ENCODE measurements at places on chromosomes 1 and 21.

GRCh38 chr1:74772945-74773344, 40.0 kb downstream of the TYW3 start:
- no peak for DNase-seq

DNA sequence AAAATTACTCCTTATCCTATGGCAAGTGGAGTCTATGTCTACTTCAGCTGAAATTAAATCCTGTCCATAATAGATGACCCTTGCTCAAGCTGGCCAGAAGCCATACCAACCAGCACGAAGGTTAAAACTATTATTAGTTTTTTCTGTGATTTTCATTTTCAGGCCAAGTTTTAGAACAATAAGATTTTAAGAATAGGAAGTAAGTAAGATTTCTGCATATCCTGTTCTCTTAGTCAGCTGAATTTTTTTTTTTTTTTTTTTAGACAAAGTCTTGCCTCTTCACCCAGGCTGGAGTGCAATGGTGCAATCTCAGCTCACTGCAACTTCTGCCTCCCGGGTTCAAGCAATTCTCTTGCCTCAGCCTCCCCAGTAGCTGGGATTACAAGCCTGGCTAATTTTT, 6.1 kb upstream of the RBP7 start:
- DNase-seq, result no peak

- DNase-seq, result no peak
Measured at GRCh38 chr1:223482766-223483165, 89.6 kb downstream of the CCDC185 start.

DNA sequence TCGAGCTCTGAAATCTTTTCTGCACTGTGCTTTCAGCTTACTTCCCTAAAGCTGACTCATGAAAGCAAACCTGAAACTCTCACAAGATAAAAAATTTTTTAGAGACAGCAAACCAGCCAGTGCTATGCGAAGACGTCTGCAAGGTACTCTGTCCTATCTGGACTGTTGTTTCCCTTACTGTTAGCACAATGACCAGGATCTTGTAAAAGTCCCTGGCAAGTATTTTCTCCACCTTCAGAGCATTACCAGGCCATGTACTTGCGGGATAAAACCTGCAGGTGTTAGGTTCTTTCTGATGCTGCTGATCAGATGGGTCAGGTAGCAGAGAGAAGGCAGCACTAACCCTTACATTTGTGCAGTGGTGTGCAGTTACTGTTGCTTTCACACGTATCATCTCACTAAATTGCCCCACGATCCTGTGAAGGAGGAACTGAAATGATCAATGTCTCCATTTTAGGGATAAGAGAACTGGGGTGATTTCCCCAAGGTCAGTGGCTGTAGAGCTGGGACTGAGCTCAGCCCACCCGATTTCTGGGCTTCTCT, 56.6 kb downstream of the PLXNA2 start:
- no peak for DNase-seq

DNA sequence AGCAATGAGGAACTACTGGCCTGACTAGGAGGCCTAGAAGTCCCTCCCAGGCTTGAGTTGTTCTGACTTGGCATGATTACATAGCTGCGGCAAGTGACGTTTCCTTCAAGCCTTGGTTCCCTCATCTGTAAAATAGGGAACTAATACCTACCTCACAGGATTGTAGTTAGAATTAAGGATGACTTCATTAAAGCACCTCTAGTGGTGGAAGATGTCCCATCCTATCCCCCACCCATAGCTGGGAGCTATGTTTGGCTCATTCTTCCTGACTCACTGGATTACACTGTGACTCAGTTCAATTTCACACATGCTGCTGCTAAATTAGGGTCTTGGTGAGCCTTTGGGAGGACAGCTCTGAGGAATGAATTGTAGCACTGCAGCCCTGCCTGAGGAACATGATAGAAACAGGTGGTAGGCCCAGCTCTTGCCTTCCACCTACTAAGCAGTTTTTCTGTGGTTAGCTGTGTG, 6.0 kb upstream of the SHISA4 start:
- DNase-seq, result peak; percentile 72

DNA sequence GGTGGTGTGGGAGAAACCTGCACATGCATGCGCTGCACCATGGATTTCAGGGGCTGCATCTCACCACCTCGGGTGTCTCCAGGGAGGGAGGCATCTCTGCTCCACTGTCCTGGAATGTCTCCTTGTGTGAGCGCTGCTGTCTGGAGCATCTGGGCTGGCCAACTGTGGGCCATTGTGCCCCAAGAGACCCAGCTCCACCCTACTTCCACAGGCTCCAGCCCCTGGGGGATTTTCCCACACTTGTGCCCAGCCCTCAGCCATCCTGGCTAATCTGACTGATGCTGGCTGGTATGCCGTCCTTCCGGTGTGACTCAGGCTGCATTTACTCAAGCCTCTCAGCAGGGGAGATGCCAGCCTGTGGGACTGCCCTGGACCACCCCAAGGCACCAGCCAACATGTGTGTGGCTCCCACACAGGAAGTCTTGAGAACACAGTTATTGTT, 62.0 kb downstream of the TRIM11 start:
- DNase-seq, result no peak

GRCh38 chr1:168243636-168244212, 17.9 kb downstream of the SFT2D2 start:
- DNase-seq, result no peak

- peak; percentile 49 for DNase-seq
Measured at GRCh38 chr1:36553591-36554322, 71.0 kb upstream of the CSF3R start.

- DNase-seq, result no peak
Measured at GRCh38 chr1:234297668-234298067, 75.6 kb upstream of the COA6 start.

- no peak for DNase-seq
Measured at GRCh38 chr1:59485949-59486348, 189.1 kb downstream of the FGGY start.

DNA sequence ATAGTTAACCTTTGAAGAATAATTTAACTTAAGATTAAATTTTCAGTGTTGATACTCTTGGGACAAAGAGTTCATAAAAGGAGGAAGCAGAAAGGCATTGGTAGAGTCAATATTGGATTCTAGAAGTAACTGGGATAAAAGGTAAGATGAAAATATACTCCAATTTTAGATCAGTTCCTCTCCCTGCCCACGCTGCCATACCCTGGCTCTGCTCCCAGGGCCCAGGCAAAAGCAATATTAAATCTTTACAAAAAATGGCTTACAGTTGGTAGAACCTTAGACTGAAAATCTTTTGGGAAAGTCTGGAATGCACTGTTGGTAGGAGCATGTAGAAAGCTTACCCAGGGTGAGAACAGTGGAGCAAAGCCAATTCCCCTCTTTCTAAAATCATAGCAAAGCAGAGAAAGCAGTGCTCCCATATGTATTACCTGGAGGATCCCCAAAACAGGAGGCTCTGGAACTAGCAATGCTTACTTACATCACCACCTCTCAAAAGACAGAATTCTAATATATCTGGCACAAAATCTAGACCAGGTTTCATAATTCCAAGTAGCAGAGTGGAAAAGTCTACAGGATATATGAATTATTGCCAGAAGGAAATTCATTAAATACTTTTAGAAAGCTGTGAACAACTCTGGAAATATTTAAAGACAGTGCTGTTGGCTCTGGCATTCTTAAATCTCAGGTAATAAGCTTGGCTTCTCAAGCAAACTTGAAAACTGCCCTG, 24.5 kb downstream of the KIAA0319L start:
- DNase-seq, result no peak

- DNase-seq, result no peak
Measured at GRCh38 chr1:22866868-22867267, 105.8 kb downstream of the LACTBL1 start.

GRCh38 chr1:109391626-109392025, 6.1 kb downstream of the SORT1 start:
- no peak for DNase-seq

- no peak for DNase-seq
Measured at GRCh38 chr1:95096218-95096841, 20.8 kb upstream of the TLCD4 start.

DNA sequence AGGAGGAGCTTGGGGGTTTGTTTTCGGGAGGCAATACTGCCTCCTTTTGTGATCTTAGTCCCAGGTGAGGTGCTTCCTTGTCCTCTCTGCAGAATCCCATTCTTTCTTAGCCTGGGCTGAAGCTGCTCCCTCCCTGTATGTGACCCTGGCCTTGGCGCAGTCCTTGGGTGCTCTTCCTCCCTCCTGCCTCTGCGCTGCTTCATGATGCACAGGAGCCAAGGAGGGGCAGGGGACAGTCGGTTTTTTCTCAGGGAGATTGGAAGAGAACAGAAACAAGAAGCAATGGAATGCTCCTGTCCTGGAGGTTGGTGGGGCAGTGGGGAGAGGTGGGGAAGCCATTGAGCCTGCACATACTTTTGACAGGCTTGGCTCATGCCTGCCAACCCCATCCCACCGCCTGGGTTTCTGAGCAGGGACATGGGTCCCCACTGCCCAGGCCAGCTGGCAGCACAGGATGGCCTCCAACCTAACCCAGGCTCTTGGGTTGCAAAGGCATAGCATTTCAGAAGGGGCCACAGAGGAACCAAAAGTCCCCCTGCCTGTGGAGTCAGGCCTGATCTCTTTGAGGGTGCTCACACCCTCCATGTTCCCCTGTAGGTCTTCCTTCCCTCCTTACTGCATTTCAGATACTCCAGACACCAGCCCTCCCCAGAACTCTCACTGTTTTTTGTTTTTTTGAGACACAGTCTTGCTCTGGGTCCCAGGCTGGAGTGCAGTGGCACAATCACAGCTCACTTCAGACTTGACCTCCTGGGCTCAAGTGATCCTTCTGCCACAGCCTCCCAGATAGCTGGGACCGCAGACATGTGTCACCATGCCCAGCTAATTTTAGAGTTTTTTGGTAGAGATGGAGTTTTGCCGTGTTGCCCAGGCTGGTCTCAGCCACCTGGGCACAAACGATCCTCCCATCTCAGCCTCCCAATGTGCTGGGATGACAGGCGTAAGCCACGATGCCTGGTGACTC, 16.1 kb downstream of the IL6R start:
- no peak for DNase-seq

DNA sequence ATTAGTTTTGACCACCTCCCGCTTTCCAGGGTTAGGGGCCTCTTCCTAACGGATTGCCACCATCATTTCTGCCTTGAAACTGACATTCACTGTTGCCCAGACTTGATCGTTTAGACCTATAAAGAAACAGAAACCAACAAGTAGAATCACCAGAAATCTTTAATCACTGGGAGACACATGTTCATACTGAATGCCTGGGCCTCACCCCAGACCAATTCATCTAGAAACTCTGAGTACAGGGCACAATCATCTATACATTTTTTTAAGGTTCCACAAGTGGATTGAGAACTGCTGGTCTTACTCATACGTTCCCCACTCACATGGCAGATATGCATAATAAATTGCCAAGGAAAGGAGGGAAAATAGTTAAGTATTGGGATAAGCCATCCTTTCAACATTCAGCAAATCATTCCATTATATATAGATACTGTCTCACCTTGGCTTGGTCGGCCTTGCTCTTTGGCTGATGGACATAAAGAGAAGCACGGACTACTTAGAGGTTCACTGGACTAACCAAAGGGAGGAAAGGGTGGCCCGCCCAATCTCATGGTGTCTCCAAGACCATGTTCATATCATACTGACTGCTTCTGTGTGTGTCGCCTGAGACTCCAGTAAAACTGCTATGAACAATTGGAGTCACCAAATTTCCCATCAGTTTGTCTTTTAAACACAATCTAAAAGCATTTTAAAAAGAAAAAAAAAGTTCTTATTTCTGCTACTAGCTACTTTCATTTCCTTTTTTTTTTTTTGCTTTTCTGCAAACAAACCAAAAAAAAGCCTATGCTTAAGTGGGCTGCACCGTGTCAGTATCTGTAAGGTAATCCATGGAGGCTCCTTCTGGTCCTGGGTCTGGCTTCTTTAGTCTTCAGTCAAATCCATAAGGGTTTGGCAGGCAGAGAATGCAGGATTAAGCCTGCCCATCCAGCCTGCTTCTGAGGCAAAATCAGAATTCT, 9.4 kb upstream of the TARBP1 start:
- DNase-seq, result no peak

- DNase-seq, result no peak
Measured at GRCh38 chr1:48472638-48473037, 634 bp upstream of the SPATA6 start.

DNA sequence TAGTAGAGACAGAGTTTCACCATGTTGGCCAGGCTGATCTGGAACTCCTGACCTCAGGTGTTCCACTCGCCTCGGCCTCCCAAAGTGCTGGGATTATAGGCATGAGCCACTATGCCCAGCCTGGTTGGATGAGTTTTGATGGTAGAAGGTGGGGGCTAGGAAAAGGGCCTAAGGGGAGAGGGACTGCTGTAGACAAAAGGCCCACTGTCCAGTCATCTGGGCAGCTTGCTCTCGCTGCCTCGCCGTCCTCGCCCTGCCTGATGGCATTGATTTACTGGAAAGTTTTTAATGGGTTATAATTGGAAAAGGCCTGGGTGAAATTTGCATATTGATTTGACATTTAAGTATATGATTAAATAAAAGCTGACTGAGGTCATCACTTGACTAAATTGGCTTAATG, 175.1 kb upstream of the CSF3R start:
- DNase-seq, result no peak

GRCh38 chr1:41192456-41193178, 49.5 kb downstream of the SCMH1 start:
- DNase-seq, result no peak

GRCh38 chr1:118661769-118662320, 326.3 kb downstream of the TBX15 start:
- no peak for DNase-seq

DNA sequence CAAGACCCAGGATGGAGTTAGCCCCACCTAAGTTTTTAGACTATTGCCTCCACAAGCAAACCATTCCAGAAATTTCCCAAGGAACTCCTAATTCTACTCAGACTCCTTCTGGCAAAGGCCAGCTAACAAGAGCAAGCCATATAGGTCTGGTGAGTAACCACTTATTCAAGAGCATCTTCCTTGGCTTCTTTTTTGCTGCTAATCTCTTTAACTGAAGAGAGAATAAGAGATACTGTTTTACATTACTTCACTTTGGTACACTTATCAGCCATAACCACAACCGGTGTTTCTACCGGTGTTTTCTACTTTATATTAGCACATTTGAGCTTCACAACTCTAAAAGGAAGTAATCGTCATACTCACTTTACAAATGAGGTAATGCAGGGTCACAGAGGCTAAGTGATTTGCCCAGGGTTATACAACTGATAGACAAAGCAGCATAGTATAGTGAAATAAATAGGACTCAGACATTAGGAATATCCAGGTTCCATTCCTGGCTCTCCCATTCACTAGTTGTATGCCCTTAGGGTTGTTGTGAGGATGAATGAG, 1.7 kb upstream of the EPS15 start:
- peak; percentile 9 for DNase-seq

DNA sequence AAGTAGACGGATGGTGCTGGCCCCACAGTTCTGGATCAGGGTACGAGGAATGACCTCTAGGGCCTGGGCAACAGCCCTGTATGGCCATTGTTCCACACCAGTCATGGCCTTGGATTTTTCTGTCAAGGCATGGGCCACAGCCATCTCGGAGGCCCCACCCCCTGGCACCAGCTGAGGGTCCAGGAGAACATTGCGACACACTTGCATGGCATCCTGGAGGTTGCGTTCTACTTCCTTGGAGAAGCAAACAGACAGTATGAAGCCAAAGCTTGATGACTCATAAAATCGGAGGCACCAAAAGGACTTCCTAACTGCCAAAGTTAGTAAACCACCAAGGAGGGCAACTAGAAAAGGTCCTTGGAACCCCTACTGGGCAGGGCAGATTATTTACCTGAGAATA, 11.9 kb upstream of the VHLL start:
- DNase-seq, result no peak

GRCh38 chr1:156081917-156082308, 352 bp downstream of the MEX3A start:
- DNase-seq, result no peak

- DNase-seq, result peak; percentile 84
Measured at GRCh38 chr1:110087812-110088738, 17.6 kb upstream of the ALX3 start.

Measured in hepatic stellate cell (primary cell).